ENCODE measurements at places on chromosomes 1 and 21.

DNA sequence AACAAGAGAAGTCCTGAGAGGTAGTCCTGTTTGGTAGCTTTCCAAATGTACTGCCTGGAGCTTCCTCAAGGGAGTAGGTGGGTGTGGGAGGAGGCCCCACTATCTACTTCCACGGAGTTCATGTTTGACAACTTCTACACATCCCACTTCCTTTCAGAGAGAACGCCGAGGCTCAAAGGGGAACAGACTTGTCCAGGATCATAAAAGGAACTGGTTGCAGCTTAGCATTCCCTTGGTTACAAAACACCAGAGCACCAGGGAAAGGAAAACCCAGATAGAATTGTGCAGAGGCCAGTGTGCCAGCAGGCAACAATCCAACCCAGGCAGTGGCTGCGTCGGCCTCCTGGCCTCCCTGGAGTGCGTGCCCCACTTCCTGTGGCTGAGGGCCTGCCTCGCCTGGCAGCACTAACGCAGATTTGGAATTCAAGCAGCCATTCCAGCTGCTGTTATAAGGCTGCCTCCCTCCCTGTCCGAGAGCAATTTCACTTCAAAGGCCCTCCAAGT lies 4.2 kb upstream of the RAP1GAP start:
- no peak for ATAC-seq

GRCh38 chr1:17881761-17882160 lies 126.6 kb downstream of the ACTL8 start:
- no peak for ATAC-seq

GRCh38 chr1:224080115-224080774 lies 33.7 kb upstream of the FBXO28 start:
- ATAC-seq = no peak

DNA sequence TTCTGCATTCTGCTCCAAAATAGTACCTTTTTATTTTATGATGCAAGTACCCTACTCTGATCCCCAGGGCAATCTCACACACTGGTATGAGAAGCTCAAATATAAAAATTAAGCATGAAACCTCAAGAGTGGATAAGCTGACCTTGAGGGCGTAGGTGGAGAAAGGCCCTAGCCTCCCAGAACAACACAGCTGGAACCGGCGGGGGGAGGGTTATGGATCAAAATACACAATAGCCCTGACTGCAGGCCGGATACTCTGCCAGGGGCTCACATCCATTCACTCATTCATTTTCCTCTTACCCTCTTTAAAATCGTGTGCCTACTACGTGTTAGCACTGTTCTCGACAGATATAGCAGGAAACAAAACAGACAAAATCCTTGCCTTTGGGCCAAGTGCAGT lies 32.8 kb upstream of the ECE1 start:
- ATAC-seq = no peak

DNA sequence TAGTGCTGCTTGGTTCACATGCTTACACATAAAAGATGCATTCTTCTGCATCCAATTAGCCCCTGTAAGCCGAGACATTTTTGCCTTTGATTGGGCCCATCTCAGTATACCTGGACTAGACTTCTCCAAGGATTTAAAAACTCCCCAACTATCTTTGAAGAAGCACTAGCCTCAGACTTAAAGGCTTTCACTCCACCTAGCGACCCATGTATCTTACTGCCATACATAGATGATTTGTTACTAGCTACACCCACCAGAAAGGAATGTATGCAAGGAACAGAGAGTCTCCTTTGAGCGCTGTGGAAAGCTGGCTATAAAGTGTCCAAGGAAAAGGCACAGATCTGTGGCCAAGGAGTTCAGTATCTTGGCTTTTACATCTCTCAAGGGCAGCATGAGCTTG lies 91.7 kb downstream of the LIPI start:
- ATAC-seq = no peak

GRCh38 chr1:162397943-162398560 lies 13.9 kb downstream of the SH2D1B start:
- no peak for ATAC-seq

- ATAC-seq = no peak
Observed at GRCh38 chr1:47584249-47584648, 146.4 kb downstream of the FOXD2 start.

- no peak for ATAC-seq
Observed at GRCh38 chr1:235586413-235586812, 63.2 kb downstream of the GNG4 start.

GRCh38 chr1:9338397-9339246 lies 45.9 kb downstream of the SPSB1 start:
- no peak for ATAC-seq

DNA sequence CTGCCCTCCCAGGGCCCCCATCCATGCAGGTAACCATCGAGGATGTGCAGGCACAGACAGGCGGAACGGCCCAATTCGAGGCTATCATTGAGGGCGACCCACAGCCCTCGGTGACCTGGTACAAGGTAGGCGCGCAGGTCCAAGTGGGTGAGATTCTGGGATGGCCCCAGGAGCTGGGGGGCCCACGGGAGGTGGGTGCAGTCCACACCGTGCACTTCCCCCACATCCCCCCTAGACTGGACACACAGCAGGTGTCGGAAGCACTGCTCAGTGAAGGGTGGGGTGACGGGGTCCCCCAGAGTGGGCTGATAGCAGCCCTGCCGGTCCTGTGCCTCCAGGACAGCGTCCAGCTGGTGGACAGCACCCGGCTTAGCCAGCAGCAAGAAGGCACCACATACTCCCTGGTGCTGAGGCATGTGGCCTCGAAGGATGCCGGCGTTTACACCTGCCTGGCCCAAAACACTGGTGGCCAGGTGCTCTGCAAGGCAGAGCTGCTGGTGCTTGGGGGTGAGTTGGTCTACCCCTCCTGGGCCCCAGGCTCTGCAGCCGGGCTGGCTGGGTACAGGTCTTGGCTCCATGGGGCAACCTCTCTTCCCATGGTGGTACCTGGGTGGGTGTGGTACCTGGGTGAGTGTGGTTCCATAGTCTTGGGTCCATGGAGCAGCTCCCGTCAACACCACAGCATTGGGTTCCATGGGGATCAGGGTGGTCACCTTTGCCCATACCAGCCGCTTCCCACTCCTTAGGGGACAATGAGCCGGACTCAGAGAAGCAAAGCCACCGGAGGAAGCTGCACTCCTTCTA lies 40.4 kb downstream of the TRIM11 start:
- no peak for ATAC-seq

GRCh38 chr1:232367293-232367692 lies 262.6 kb downstream of the SIPA1L2 start:
- ATAC-seq = no peak

DNA sequence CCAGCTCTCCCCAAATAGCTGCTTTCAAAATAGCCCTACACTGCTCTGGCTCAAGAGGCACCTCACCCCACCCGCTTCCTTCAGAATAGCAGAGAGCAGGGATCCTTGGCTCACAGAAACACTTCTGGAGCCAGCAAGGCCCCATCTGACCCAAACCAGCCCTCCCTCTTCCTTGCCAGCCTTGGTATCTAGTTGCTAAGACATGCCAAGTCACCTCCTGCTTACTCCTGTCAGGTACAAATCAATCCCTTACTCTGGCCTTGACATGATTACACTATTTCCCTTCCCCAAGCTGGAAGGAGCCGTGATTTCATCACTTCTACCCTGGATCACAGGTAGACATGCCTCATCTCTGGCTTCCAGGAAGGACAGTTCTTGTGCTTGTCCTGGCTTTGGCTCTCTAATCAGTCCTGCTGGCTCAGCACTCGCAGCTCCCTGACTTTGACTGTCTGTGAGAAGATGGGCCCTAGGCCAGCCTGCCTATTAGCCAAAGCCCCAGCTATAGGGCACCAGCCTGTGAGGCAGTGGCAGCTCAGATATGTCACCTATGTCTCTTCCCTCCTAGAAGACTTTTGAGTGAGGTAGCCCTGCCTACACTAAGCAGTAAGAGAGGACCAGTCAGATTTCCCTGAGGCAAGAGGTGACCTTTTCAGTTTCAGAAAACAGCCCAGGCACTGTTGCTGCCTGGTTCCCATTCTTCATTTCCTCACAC lies 8.9 kb upstream of the MUTYH start:
- no peak for ATAC-seq

DNA sequence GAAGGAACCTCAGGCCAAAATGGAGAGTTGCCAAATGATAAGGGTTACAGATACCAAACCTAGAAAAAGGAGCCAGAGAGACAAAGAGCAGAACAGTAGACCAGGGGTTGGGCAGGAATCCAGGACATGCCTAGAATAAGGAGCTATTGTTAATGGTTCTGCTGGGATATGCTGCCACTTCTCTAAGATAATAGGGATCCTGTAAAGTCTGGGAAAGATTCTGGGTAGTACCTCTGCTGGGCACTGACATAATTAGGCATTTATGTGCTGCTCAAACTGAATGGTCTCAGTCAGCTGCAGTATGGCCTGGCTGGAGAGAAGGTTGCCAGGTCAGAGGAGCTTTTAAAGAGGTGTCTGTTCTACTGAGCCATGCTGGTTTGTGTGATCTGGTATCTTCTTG lies 19.9 kb upstream of the NRIP1 start:
- no peak for ATAC-seq

GRCh38 chr1:33120436-33121231 lies 39.7 kb downstream of the AZIN2 start:
- no peak for ATAC-seq

DNA sequence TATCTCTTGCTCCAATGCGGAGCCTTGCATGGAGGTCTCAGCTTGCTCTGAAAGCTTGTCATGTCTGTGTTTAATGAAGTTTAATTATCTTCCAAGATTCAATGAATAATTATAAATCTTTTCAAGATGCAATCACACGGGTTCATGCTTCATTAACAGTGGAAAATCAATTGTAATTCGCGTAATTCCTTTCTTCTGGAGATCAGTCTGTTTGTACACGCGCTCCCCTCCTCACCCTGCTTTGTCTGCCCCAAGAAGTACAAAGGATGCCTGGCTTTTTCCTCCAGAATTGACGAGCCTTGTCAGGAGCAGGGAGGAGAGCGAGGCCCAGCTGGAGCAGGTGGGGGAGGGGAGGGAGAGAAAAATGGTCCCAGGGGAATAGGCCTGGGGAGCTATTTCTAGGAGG lies 65.0 kb upstream of the DISP3 start:
- no peak for ATAC-seq

DNA sequence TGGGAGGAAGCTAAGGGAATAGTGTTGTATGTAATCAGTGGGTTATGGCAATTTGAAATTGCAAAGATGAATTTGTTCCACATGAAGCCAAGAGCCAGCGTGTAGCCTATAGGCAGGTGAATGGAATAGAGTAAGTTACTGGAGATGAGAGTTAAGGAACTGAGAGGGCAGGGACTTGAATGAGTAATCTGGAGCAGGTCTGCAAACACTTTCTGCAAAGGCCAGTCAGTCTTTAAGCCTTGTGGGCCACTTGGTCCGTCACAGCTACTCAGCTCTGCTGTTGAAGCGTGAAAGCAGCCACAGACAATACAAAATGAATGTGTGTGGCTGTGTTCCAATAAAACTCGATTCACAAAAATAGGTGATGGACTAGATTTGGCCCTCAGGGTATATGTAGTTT lies 29.2 kb downstream of the SZT2 start:
- ATAC-seq = no peak

DNA sequence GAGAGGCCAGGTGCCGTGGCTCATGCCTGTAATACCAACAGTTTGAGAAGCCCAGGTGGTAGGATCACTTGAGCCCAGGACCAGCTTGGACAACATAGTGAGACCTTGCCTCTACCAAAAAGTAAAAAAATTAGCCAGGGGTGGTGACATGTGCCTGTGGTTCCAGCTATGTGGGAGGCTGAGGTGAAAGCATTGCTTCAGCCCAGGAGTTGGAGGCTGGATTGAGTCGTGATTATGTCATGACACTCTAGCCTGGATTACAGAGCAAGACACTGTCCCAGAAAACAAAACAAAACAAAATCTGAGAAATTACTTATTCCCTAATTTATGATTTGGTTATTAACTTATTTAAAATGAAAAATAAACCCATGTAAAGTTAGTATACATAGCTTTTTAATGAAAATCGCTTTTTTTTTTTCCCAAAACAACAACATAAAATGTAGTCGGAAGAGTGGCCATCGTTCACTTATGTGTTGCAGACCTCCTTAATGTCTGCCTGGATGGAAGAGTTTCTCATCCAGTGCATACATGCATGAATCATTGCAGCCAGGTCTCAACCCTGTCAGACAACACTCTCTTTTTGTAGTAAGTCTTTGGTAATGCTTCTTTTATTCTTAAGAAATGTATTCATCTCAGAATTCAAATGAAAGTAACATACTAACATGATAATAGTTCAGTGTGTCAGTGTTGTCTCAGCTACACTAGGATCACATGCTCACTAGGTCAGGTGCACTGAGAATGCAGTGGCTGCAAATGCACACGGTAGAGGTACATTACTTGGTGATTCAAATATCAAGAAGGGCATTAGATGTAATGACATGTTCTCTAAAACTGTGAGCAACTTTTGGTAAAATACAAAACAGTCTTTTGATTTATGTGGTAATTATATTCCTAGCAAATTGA lies 28.0 kb downstream of the ITSN1 start:
- ATAC-seq = no peak

GRCh38 chr21:38294609-38295008 lies 37.8 kb downstream of the KCNJ15 start:
- ATAC-seq = no peak

- ATAC-seq = no peak
Observed at GRCh38 chr1:245575710-245576109, 420.9 kb downstream of the KIF26B start.

GRCh38 chr1:33736496-33736895 lies 127.4 kb upstream of the HMGB4 start:
- no peak for ATAC-seq

DNA sequence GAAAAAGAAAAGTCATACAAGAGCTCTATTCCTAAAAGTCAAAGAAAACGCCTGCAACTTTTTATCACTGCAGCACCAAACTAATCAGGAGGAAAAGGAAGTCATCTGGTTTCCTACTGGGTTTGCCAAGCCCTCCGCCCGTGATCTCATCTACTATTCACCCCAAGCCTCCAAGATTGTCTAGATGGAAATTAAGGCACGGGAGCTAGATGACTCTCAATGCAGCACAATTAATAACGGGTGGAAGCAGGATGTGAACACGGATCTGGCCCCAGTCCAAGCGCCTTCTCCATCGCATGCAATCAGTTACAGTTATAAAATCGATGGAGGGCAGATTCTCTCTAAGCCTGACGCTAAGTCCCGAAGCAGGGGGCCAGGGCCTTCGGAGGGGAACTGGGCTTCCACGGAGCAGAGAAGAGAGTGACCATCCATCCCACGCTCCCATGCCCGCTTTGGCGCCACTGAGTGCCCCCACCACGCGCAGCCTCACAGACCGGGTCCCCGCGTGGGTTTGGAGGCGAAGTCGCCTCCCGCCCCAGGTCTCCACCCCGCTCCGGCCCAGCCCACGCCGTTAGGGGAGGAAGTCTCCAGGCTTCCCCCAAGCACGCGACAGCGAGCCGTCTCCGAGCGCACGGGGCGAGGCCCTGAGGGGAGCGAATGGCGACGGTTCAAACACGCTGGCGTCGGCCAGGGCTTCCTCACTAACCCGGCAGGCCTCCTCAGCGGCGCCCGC lies 1.8 kb downstream of the HSF2BP start:
- no peak for ATAC-seq

GRCh38 chr1:67355745-67356424 lies 48.2 kb downstream of the IL12RB2 start:
- no peak for ATAC-seq

GRCh38 chr1:51378871-51379270 lies 48.5 kb upstream of the TTC39A start:
- ATAC-seq = no peak

GRCh38 chr21:34018910-34019309 lies 54.5 kb upstream of the MRPS6 start:
- ATAC-seq = no peak
